Activated CD8-positive, alpha-beta memory T cell treated with anti-CD3 and anti-CD28 coated beads, Interleukin-2, amount 50 U/mL, for 4 hours (primary cell): ENCODE measurements at places on chromosomes 7 and 10.

DNA sequence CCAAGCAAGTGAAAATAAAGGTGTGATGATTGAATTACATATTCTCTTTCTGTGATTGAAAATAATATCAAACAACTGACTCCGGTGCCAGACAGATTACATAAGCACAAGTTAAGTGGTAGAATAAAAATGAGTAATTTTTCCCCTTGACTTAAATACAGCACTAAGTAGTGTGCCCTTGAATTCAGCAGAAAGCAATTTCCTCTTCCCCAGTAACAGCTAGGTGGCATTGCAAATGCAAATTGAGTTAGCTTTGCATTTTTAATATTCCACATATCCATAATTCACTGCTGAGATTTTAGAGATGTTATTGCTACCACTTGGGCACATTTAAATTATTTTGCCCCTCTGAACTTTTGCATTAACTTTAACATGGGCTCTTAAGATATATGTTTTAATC, 89.8 kb upstream of the NPVF start:
- no peak for DNase-seq

DNA sequence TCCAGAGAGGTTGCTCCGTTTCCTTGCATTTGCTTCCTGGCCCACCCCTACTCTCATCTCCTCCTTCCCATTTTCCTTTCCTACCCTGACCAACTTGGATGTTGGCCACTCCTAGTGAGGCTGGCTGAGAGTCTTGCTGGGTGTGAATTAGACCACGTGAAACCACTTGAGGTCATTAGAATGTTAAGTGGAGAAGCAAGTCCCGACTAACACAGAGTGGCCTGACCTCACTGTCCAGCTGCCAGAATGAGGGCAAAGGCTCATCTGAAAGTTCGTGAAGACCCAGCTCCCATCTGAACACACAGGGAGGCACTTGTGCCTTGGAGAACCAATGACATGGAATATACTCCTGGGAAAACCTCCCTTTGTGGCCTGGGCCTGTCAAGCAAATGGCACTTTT, 80.8 kb downstream of the WDR11 start:
- DNase-seq = no peak

DNA sequence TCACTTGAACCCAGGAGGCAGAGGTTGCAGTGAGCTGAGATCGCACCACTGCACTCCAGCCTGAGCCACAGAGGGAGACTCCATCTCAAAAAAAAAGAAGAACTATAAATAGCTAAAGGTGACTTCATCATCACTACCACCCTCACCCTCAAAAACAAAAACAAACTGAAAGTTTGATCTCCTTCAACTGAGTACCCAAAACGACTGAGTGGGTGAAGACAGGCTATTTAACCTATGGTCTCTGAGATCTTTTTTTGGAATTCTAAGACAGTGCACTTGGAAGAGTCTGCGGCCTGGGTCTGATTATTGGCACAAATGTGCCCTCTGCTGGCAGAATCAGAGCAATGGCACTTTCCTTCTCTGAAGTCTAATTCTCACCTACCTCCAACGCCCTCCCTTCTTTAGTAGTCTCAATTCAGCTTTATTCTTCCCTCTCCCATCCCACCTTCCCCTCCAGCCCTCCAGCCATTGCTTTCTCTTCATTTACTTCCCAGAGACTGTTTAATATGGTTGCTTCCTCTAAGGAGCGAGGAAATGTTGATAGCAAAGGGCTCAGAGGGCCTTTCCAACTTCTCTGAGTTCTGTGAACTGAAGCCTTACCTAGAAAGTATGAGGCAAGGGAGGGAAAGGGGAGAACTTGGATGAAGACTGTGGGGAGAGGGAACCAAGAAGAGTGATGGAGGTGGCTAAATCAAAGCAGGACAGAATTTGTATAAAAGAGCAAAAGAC, 2.9 kb upstream of the MYOZ1 start:
- peak; percentile 43 for DNase-seq

DNA sequence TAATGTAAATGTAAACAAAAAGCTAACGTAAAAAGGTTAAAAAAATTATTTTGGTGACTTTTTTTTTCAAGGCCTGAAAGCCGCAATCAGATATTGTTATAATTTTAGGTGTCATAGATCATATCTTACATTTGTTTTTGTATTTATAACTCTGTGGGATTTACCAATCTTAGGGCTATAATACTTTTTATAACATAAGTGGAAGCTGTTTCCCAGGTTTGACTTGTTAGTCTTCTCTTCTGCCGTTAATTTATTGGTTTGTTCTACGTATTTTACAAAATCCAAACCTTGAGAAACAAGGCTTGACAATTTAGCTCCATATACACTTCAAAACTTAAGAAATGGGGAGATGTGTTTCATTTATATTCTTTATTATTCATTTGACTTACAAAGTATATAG, 119.4 kb downstream of the EVX1 start:
- DNase-seq = no peak

DNA sequence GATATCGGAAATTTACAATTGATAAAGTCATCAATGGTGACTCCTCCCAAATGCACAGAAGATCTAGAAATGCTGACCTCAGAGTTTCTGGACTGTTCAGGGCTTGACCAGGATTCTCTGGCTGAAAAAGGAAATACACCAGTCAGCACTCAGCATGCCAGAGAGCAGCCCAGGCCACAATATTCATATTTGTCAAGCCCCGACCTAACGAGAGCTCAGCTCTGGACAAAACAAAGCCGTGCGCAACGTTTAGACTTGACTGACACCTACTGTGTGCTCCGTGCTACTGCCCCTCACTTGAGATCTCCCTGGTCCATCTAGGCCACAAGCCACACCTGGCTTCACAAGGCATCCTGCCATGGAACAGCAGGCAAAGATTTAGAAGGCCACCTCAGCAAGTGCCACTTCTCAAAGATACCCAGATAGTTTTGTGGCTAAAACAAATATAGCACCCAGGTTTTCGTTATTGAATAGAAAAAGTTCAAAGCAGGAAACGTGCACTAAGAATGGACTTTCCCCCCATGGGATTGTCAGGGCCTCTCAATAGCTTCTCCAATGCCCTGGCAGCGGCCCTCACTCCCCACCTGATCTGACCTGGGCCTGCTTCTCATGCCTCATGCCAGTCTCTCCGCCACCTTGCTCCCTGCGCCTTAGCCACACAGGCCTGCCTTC, 218.3 kb downstream of the FAM107B start:
- DNase-seq = no peak

- no peak for DNase-seq
These were observed 37.0 kb upstream of the CNNM1 start for GRCh38 chr10:99292159-99292558.

GRCh38 chr10:49627644-49628247, 13.9 kb downstream of the CHAT start:
- no peak for DNase-seq

GRCh38 chr10:43706166-43706565, 57.5 kb upstream of the ZNF32 start:
- no peak for DNase-seq
